CD4-positive, alpha-beta memory T cell (primary cell): ENCODE measurements at places on chromosomes 1 and 21.

DNA sequence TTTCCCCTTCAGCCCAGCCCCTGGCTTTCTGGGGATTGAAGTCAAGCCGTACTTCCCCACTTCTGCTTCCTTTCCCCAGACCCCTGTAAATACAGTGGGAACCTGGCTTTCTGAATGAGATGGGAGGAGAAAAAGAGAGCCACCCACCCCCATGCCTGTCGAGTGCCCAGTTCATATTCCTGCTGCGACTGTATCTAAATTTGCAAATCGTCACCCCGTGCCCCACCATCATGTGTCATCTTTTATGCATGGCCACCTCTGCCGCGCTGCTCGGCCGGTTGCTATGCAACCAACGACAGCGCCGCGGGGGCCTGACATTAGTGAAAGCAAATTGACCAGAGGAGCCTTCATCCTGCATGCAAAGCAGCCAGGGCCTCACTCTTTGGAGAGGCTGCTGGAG is 143.0 kb downstream of the ELAVL4 start:
- DNase-seq: no peak

GRCh38 chr1:2642131-2642559 is 9.3 kb upstream of the MMEL1 start:
- no peak for DNase-seq

DNA sequence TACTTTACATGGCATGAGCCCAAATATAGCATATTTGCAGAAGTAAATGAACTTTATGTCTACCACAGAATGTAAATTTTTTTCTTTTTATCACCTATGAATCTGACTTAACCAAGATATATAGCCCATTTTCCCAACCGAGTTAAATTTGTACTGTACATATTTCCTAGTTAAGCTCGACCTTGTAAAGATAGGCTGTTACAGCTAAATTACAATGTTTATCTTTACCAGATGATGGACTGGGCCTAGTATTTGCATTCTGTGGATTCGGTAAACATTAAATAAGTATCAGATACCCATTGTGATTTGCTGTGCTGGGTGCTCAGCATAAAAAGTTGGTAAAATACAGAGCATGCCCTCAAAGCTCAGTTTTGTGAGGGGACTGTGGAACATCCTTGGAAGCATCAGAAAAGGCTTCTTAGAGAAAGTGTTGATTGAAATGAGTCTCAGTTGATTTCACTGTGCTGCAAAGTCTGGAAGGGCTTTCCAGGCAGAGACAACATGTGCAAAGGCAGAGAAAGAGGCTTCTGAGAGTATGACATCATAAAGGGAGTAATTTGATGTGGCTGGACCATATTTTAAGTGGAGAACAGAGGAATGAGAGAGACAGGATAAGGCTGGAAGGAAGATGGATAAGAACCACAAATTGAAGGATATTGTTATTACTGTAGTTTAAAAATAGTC is 27.4 kb downstream of the MORC3 start:
- DNase-seq: no peak

DNA sequence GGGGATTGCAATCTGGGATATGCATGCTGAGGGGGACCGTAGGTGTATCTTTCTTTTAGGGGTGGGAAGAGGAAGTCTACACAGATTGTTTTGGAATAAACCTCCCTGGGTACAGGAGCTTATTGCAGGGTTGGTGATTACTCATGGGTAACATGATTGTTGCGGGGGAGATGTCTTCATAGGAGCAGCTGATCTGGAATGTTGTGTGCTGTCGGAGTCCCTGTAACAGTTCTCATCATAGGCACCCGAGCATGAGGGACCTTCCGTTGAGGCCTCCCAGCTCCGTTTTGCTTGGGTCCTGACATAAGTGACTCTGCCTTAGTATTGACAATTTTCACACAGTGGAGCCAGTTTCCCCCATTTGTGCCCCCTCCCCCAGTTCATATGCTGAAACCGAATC is 4.2 kb upstream of the PRXL2B start:
- no peak for DNase-seq

DNA sequence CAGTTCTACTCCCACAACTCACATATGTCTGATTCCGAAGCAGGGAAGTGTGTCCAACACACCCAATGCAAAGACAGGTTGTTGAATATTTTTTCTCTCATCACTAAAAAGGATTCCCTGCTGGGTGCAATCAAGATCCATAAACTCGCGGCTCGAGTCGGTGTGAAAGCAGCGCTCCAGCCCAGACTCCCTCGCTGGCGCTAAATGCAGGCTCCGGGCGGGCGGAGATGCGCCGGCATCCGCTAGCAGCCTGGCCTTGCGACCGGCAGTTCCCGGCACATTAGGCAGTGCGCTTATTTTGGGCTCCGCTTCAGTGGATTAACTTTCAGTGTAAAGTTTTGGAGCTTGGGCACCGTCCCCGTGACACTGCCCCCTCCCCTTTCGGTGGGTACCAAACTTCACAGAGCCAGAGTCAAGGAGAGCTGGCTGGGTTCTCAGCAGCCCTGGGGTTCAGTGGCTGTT is 87.7 kb upstream of the POU3F1 start:
- no peak for DNase-seq

DNA sequence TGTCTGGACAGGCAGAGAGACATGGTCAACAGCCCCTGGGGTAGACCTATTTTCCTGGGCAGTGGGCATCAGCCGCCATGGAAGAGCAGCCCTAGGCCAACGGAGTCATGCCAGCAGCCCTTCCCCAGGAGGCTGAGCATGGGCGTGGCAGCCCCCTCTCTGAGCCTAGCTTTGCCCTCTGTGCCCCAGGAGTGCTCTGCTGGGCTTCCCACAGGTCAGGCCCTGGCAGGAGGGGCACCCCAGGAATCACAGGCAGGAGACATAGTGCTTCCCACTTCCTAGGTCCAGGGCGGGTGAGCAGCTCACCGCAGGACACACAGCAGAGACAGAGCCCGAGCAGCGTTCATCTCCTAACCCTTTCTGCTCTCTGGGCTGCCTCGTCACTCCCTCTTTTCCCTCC is 132.8 kb downstream of the GLIS1 start:
- DNase-seq: no peak

DNA sequence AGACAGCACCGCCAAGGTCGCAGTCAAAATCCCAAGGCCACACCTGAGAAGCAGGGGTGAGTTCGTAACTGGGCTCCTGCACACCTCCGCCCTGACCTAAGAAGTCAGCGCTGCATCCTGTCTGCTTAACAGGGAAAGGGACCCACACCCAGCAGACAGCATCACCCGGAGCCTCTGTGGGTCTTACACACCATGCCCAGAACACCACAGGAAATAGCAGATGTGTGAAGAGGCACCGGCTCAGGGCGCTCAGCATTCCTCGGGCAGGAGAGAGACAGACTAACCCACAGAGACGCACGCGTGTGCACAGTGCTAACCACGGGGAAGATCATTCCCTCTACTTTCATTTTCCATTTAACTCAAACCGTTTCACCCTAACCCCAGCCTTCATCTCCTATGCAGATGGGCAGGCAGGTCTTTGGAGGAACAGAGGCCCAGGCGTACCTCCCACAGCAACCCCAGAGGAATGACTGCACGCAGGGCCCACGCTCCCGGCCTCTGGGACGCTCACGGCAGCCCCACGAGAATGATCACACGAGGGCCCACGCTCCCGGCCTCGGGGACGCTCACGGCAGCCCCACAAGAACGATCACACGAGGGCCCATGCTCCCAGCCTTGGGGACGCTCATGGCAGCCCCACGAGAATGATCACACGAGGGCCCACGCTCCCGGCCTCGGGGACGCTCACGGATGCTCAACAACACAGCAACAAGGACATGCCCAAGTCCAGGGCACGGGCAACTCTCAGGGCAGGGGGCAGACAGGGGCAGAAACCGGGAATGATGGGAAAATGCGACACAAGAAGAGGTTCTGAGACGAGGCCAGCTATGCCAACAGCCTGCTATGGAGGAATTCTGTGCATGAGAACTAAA is 20.9 kb downstream of the POFUT2 start:
- DNase-seq: peak; percentile 52

GRCh38 chr1:225936523-225936922 is 4.5 kb downstream of the LEFTY2 start:
- no peak for DNase-seq

- no peak for DNase-seq
Measured at GRCh38 chr1:227244339-227245118, 73.8 kb downstream of the CDC42BPA start.

DNA sequence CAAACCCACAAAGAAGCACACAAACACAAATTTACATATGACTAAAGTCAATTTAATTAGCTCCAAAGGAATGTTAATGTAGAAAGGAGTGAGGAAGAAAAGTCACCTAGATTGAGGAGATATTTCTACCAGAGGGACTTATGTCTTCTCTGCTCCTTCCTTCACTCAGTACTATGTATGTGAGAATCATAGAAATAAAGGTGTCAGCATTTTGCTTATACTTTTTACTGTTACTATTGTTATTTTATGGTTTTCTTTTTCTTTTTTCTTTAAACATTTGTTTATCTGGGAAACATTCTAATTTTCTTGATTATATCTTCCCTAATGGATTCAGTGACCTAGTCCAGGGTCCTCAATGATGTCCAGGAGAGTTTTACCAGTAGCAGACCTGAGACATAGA is 511.9 kb upstream of the NCAM2 start:
- DNase-seq: no peak

DNA sequence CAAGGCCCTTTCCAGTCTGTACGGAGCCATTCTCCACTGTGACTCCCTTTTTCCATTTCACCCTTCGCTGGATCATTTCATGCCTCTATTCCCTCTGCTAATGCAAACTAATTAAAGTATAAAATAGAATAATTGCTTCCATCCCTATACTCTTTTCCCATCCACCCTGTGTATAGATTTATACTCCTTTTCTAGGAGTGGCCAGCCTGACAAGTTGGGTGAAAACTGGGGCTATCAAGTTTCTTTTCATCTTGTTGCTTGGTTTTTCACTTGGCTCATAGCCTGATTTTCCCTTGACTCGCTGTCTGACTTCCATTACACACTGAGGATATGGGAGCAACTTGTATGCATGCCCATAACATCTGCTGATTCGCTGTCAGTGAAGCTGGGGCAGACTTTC is 107.0 kb downstream of the PLXNA2 start:
- DNase-seq: no peak

GRCh38 chr1:221778535-221779142 is 36.8 kb upstream of the DUSP10 start:
- DNase-seq: peak; percentile 21

DNA sequence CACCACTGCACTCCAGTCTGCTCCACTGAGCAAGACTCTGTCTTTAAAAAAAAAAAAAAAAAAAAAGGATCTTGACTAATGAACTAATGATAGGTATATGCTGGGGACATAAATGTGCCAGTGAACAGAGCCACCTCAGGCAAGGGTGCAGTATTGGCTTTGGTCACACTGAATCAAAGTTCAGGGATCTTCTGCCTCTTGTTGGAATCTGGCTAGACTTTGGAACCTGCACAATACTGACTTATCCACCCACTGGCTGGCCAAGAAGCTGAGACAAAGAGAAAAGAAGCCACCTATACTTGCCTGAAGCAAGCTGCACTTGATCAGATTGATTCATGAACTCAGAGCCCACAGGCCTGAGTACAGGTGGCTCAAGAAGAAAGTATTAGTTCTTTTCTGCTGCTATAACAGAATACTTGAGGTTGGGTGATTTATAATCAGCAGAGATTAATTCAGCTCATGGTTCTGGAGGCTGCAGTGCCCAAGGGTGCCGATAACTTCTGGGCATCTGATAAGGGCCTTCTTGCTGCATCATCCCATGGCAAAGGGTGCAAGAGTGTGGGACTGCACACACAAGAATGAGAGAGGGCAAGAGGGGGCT is 172.0 kb downstream of the FGGY start:
- no peak for DNase-seq

- no peak for DNase-seq
Measured at GRCh38 chr1:14415396-14415795, 183.1 kb upstream of the KAZN start.

GRCh38 chr1:201491896-201492511 is 14.9 kb downstream of the CSRP1 start:
- no peak for DNase-seq

DNA sequence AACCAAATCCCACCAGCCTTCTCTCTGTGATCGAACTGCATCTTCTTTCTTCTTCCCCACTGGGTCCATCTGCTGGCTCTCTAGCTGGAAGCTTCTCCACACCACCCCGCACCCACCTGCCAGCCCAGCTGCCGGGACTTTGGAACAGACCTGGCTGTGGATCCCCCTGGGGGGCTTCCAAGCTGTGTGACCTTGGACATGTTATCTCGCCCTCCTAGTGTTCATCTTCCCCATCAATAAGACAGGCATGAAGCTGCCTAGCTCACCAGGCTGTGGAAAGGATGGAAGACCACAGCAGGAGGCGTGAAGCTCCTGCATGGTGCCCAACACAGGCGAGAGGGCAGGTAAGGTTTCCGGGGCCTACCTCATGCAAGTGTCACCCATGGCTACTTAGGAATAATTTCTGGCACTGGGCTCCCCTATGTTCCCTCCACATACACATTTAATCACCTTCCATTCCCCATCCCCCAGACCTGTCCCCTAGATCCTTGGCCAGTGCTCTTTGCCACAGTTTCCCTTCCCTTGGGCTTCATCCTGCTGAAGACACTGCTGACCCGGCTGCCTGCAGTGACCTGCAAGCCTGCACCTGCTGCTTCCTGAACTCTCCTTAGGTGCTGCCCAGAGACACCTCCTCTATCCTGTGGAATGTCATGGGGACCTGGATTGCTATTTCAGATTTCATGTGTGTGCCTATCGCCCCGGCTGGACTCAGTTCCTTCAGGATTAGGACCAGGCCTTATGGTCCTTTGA is 13.2 kb upstream of the C2CD2 start:
- no peak for DNase-seq

DNA sequence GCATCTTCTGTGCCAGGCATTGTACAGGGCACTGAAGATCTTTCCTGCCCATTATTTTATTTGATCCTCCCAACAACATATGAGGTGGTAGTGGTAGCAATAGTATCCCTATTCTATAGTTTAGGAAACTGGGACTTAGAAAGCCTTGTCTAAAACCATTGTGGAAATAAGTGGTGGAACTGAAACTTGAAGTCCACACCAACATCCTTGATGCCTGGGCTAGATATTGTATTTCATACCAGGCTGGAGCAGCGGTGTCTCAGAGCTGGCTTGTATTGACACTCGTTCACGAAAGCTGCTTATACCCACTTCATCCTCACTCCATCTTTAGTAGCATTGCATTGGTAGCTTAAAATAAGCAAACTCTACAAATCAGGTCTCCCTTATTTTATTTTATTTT is 9.7 kb upstream of the CTSS start:
- no peak for DNase-seq

DNA sequence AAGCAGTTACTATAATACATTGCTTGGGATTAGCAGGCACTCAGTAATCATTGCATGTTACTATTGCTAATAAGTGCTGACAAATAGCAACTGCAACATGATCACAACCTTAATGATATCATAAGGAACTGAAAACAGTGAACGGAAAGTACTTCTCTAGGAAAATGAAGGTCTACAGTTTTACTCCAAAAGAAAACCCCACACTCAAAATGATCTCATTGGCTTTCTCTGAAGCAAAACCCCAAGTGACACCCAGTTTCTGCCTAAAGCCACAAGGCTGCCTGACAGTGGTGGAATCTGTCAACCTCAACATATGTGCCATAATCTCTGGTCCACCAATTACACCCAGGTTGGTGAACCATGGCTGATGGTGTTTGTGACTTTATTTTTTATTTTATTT is 137.6 kb downstream of the PTGER3 start:
- no peak for DNase-seq

- peak; percentile 76 for DNase-seq
Measured at GRCh38 chr1:8317647-8318381, at the start of gene SLC45A1. SLC45A1 (plus strand) TSS chr1:8318114; CDS start chr1:8324330, 6,216 bp downstream.

- DNase-seq: no peak
Measured at GRCh38 chr1:213194383-213194782, 143.3 kb downstream of the RPS6KC1 start.

GRCh38 chr1:222616525-222616924 is 1.4 kb upstream of the MIA3 start:
- no peak for DNase-seq
